ENCODE measurements at places on chromosomes 11 and 22.

DNA sequence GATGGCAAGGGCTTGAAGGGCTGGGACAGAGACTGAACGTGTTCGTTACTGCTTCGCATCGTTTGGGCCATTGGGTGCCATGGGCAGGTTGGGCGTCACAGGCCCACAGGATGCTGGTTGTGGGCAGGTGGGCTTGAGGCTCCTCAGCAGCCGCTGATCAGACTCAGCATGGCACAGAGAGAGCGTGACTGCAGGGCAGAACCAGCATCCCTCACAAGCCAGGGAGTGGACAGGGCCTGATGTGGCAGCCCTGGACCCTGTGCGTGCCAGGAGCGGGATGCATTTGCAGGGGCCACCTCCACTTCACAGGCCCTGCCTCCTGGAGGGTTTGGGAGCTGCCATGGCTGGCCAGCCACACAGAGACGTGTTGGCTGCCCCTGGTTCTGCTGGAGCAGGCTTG is 1228.3 kb downstream of the BRD1 start:
- DNase-seq = no peak

- no peak for DNase-seq
Observed at GRCh38 chr11:28697920-28698827, 590.0 kb downstream of the METTL15 start.

DNA sequence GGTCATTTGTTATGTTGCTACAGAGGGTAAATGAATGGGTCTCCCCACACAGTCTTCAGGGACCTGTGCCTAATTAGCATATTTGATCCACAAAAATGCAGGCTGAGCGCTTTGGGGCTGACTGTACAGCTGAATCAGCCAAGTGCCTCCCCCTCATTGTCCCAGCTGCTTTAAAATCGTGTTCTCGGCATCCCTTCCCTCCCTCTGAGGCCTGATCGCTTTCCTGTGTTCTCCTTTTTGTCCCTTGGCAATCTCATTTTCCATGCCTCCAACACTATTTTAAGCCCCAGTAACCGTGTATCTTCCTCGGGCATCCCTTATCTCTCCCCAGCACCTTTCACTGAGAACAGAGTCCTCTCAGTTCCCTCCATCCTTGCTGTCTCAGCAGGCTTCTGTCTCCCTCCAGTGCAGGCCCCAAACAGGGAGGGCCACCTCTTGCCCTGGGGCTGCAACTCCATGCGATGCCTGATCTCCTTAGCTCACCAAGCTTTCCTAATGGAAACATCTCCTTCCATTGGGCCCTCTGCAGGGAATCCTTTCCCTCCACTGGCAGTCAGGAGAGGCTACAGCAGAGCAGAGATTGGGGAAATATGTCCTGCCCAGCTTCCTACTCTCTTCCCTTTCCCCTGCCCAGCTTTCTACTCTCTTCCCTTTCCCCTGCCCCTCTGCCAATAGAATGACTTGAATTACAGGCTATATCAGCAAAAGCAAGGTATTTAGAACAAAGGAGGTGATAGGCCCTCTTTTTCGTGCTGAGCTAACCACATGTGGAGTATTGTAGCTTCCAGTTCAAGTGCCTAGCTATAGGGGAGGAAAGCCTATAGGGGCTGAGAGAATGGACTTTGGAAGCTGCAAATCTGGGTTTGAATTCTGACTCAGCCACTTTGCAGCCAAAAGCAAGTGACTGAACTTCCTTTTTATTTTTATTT is 13.8 kb downstream of the UQCR10 start:
- DNase-seq = no peak

- no peak for DNase-seq
Observed at GRCh38 chr11:72061739-72062396, 18.5 kb downstream of the NUMA1 start.
